Stimulated activated CD8-positive, alpha-beta memory T cell treated with anti-CD3 and anti-CD28 coated beads, Interleukin-7, amount 100 ng/mL, for 1 hour (primary cell): ENCODE measurements at places on chromosomes 4 and X.

- DNase-seq, result no peak
Measured at GRCh38 chr4:21454201-21454600, 494.4 kb downstream of the KCNIP4 start.

- no peak for DNase-seq
Measured at GRCh38 chr4:124590480-124590879, 122.1 kb downstream of the ANKRD50 start.

DNA sequence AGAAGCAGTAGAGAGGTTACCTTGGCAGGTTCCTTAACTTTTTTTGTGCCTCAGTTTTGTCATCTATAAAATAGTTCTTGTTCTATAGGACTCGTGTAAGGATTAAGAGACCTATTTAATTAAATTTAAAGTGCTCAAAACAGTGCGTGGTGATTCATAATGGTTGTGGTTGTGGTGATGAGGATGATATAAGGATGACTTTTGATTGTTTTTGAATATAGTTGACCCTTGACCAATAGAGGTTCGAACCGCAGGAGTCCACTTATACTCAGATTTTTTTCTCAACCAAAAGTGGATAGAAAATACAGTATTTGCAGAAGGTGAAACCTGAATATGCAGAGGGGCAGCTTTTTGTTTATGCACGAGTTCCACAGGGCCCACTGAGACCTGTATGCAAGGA is 14.6 kb downstream of the SMAD1 start:
- no peak for DNase-seq

- no peak for DNase-seq
Measured at GRCh38 chr4:115042496-115042895, 70.9 kb downstream of the NDST4 start.

DNA sequence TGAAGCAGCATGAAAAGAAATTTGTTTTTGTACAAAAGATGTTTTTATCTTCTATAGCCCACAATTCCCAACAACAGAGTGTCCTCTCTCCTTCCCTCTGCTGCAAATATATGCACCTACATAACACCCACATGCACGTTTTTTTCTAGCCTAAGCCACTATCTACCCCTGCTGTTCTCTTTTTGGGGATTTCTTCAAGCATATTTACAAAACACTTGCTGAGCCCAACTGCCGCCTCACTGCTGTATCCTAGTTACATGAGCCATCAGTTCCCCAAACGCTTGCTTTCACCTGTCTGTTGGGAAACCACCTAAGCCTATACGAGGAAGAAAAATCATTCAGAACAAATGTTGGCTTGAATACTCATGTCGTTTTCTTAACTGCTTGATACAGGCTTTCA is 127.2 kb downstream of the CHRNA9 start:
- DNase-seq, result no peak

GRCh38 chr4:16893141-16893651 is 5.2 kb downstream of the LDB2 start:
- no peak for DNase-seq

DNA sequence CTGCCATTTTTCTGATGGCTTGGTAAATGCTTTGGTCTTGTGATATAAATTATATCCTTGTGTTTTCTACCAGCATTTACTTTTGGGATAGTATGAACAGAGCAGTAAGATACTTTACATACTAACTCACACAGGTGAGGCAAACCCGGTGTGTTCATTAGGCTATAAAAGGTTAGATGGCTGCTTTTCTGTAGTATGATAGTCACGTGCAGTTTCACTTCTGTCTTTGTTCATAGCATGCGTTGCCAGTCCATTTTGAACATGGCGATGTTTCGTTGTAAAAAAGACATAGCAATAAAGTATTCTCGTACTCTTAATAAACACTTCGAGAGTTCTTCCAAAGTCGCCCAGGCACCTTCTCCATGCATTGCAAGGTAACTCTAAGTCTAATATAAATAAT is 88.4 kb downstream of the KLHL8 start:
- DNase-seq, result no peak

GRCh38 chr4:104408878-104409277 is 85.8 kb downstream of the CXXC4 start:
- DNase-seq, result no peak

- no peak for DNase-seq
Measured at GRCh38 chr4:135236048-135236447, 1034.5 kb upstream of the PABPC4L start.

GRCh38 chr4:184190711-184191110 is 27.0 kb downstream of the ENPP6 start:
- no peak for DNase-seq

- DNase-seq, result no peak
Measured at GRCh38 chr4:75371915-75372314, 142.3 kb downstream of the RCHY1 start.

DNA sequence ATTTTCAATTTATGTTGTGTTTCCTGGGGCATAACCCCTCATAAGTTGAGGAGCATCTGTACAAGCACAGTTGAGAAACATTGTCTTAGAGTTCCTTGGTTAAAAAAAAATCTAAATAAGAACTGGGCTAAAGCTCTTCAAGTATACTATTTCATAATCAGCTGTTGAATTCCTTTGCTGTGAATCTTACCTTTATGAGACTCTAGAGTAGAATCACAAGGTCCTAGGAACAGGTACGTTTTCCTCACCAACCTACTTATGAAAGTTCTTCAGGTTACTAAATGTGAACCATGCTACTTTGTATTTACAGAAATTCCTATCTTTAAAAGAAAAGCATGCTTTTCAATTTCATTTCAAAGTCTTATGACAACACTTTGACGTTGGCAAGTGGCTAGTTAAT is 20.9 kb upstream of the SOD3 start:
- DNase-seq, result no peak

- no peak for DNase-seq
Measured at GRCh38 chr4:154593868-154594267, 3.3 kb upstream of the FGA start.

DNA sequence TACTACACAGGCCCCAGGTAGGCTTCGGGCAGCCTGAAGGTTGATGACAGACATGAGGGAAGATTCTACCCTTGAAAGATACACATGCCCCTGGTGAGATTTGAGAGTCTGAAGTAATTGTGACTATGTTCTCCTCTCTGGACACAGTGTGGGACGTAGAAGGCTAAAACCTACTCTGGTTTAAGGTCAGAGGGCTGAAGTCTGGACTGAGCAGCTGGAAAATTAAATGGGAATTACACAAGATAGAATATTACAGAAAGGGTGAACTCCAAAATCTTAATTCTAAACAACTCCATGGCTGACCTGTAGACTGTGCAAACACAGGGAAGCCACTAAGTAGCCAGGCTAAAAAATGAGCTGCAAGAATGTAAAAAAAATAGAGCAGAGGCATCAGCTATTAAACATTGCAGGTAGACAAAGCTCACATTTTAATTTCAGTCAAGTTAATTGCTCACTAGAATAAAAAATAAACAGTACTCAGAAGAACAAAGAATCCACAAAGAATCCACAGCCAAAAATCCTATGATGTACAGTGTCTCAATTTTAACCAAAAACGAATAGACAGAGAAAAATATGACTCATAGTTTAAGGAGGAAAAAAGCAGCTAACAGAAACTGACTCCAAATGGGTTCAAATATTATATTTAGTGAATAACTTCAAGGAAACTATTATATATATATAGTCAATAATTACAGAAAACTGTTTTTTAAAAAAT is 170.4 kb downstream of the PCDH18 start:
- no peak for DNase-seq

DNA sequence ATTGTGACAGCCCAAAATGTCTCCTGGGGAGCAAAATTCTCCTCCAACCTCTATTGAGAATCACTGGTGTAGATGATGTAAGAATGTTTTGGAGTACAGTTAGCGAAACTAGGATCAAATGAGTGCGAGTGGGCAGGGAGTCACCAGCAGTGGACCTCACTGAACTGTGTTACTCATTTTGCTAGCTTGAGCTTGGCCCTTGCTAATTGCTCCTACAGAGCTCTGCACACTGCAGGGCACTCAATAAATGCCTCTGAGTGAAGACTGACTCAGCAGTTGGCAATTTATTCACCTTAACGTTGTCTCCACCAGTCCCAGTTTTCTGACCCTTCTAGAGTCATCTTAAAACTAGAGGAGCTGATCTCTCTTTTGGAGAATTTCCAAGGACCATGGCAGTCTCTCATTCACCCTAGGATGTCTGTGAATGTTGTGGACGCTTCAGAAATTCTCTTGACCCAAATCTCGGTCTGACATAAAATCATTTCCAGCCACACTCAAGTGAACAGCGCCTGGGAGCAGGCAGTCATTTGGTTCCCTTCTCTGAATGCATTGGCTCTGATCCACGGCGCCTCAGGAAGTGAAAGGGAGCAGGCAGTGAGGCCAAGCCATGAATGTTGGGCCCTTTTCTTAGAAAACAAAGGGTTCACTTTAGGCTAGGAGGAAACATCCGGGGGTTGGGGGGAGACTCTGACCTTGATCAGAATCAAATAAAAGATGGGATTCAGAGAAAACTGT is 148.1 kb downstream of the NWD2 start:
- no peak for DNase-seq

GRCh38 chr4:154029171-154029570 is 240.3 kb upstream of the SFRP2 start:
- DNase-seq, result no peak

DNA sequence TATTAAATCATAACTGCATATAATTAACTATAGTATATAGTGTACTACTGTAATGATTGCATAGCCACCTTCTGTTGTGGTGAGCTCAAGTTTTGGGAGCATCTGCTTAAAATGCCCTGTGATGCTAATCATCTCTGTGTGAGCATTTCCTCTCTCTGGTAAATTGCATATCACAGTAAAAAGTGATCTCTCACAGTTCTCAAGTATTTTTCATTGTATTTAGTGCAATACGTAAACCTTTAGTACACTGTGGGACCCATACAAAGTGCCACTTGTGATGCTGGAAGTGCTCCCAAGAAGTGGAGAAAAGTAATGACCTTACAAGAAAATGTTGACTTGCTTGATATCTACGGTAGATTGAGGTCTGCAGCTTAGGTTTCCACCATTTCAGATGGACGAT is 82.0 kb downstream of the WWC2 start:
- DNase-seq, result no peak

DNA sequence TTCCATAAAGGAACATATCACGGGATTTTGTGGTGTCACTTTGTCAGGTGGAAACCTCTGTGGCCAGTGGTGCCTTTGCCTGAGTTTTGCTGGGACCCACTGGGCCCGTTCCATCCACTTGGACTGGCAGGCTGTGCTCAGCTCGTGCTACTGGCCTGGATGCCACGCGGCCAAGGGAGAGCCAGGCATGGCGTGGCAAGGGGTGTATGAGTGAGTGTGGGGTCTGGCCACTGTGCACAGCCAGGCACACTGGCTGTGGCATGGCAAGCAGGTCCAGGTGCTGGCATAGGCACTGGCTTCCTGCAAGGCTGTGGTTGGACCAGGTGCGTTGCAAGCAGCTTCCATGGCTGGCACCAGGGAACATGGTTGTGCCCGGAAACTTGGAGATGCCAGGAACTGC is 60.8 kb downstream of the TBCK start:
- DNase-seq, result no peak

- no peak for DNase-seq
Measured at GRCh38 chrX:11837437-11837836, 79.4 kb downstream of the MSL3 start.

DNA sequence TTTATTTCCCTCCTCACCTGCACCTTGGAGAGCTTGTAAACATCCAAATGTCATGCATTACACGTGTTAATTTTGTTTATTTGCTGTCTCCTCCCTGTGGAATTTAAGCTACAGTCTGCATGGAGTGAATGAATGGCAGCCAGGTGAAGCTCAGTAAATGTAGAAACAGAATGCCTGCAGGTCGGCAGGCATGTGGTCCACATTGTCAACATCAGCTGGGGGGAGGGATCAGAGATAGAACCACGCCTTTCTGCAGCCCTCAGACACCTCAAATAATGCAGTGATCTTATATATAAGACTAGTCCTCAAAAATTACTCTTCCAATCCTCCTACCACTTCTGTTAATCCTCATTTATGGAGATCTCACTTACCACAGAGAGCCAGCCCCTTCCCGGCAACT is 131.2 kb upstream of the KIT start:
- no peak for DNase-seq

DNA sequence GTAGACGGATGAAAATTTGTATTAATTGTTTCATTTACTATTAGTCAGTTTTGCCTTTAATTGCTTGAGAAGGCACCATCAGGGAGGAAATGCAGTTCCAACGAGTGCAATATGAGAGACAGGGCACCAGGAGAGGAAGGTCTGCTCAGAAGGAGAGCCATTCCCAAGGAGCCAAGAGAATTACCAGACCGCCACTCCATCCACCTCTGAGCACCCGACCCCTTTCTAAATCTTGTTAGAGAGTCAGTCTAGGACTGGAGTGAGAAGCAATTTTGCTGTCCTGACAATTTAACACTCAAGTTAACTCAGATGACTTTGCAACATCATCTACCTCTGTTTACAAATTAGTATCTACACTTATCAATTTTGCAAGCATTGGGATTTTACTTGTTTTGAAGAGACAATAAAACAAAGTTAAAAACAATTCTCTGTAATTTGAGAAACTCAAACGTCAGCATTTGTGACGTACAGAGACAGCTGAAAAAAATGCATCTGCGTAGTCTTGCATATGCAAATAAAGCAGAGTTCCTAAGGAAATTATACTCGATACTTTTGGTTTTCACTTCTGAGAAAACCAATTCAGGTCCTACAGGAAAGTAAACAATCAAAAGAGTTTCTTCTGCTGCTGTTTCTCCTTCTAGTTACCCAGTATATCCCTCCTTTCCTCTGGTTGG is 1704.7 kb upstream of the TENM3 start:
- DNase-seq, result no peak

DNA sequence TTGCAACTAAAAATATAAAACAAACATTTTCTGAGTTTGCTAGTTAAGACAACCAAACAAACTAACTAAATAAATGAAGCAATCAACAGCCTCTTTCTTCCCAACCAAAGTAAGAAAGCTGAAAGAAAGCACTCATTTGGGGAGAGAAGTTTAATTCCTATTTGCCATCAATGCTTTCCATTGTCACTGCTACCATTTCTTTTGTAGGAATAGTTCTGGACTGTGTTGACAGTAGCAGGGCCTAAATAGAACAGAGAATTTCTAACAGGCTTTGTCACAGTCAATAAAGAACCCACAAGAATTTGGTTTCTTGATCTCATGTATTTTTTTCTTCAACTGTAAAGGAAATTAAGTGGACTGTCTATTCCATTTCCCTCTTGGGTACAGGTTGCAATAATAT is 1886.4 kb upstream of the TENM3 start:
- DNase-seq, result no peak

DNA sequence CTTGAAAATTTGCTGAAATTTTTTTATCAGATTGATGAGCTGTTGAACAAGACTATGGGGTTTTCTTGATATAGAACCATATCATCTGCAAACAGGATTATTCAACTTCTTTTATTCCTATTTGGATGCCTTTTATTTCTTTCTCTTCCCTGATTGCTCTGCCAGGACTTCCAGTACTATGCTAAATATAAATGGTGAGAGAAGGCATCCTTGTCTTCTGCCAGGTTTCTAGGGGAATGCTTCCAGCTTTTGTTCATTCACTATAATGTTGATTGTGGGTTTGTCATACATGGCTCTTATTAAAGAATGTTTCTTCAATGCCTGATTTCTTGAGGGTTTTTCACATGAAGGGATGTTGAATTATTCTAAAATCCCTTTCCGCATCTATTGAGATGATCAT is 1139.5 kb downstream of the FAM133A start:
- DNase-seq, result no peak

- no peak for DNase-seq
Measured at GRCh38 chr4:42315231-42315630, 82.1 kb upstream of the SHISA3 start.
